ENCODE measurements at places on chromosomes 3 and 15. TPM values are rescaled to one million over a fixed set of nuclear protein-coding genes. Genes with fewer than 3 reads are reported as not detected.

Gene LRRC31
- not detected for total RNA-seq

Gene FES
- total RNA-seq: 10.3 TPM

DNA sequence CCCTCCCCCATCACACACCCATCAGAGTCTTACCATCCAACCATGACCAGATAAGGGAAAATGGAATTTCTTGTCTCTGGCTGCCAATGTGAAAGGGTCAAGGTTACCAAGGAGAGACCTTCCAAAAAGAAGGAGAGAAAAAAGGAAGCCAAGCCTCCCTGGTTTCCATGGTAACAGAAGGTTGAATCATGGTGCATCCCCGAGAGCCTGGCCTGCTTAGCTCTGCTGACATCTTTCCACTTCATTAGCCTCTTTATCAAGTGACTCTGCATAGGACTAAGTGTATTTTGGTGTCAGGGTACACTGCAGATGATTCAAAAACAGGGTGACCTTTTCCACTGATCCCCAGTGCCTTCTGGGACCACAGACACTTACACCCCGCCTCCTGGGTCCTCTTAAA, 225.7 kb upstream of the PPP2R3A start:
- no peak for DNase-seq

Gene CCR3
- total RNA-seq: not detected

Gene CFAP91
- total RNA-seq: 1.5 TPM

Measured in esophagus squamous epithelium (tissue), 5 donors.